ENCODE measurements at places on chromosomes 3 and 15.

DNA sequence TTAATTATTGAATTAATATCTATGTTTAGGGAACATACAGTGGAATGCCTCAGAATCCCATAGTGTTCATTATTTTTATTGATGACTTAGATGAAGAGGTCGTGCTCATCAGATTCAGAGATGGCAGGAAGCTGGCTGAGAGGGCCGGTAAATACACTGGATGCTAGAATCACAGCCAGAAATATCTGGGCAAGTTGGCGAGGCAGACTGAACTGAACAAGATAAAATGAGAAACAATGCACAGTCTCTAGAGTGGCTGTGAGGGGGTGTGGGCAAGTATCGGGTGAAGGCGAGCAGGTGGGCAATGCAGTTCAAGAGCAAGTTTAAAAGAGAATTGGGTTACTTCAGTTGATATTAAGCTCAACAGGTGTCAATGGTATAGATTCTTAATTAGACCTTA is 5.9 kb downstream of the DGKG start:
- no peak for DNase-seq

- DNase-seq = no peak
Observed at GRCh38 chr15:73598530-73599160, 34.5 kb downstream of the NPTN start.

- DNase-seq = no peak
Observed at GRCh38 chr3:46850468-46850779, 12.8 kb downstream of the MYL3 start.

- DNase-seq = no peak
Observed at GRCh38 chr3:40079847-40080240, 229.7 kb upstream of the EIF1B start.

DNA sequence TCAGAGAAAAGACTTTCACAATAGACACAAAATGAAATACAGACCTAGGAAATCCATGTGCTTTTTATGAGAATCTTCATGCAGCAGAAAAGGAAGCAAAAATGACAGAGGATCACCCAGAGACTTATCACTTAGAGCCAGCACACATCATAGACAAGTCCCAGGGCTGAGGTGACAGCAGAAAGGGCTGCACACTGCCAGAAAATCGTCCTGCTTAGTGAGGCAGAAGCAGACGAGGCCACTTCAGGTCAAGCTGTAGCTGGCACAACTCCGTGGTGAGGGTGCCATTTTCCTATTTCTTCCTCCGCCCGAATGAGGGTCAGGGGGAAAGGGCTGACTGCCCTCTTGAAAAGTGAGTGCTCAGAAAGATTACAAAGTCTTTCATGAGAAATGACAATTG is 95.9 kb upstream of the TNIK start:
- no peak for DNase-seq

- DNase-seq = no peak
Observed at GRCh38 chr15:66864871-66865281, 162.8 kb downstream of the SMAD6 start.

- no peak for DNase-seq
Observed at GRCh38 chr3:141992512-141992911, 116.1 kb downstream of the ATP1B3 start.

DNA sequence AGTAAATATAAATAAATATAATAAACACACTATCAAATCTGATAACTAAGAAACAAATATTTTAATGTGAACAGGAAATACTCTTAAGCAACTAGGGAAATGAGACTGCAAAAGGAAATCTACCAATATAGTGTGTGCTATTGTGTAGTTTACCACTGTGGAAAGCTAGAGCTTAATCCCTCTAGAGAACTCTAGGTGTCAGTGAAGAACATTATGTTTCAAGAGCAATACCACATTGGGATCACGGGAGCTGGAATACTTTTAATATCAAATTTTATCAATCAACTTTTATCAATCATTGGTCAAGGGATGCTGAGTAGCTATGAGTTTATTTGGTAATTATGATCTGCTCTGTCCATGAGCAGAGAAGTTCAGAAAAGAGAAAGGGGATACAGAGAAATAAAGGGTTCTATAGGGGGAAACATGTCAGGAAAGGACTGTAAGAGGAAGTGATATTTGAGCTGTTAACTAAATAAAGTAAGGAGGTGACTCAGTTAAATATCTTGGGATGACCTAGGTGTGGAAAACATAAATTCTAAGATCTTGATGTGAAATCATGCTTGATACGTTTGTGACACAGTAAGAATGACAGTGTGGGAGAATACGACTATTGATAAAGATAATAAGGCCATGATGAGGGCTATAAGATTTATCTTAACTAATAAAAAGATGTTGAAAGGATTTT is 762.2 kb upstream of the ALCAM start:
- no peak for DNase-seq

GRCh38 chr3:39443530-39443929 is 23.9 kb upstream of the MOBP start:
- DNase-seq = no peak

DNA sequence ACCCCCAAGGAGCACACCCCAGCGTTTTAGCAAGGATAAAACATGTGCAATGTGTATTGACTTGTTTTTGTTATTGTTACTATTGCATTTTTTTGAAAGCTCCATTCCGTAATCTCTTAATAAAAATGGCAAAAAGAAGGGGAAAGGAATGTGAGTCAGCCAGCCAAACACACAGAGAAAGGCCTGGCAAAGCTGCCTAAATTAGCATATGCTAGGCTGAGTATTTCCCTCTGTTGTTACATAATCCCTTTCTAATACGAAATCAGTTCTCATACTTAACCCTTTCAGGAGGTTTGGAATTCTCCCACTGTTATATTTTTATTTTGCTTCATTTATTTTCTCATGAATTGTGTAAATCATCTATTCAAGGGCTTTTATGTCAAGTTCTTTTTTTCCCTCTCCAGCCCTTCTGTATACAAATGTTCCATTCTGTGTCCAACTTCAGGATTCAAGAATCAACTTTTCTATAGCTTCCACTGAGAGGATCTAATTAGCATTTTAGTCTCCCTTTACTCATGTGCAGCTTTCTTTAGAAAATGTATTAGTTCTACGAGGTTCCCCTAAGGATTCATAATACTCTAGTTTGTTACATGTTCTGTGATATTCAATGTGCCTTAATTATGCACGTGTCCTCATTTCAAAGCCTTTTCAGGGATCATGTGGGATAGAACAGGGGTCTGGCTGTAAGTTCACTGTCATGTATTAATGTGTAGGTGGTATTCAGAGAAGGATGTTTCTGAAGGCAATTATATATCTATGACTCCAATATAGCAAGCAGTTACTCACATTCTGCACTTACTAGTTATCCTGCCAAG is 9.2 kb downstream of the CADM2 start:
- peak; percentile 76 for DNase-seq

- DNase-seq = no peak
Observed at GRCh38 chr15:39804026-39804425, 21.4 kb upstream of the FSIP1 start.

DNA sequence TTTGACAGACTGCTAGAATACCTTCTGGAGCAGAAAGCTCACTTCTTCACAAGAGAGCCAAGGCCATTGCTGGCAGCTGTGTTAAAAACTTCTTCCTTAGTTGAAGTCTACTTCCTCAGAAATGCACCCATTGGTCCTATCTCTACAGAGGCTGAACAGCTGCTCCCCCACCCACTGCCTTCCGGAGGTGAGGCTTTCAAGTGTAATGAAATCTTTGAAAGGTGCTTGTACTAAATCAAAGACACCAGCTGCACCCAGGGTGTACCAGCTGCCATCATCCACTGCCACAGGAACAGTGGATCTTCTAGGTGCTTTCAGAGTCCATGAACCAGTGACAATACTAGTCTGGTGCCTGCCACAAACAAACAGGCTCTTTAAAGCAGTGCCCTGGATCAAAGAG is 26.4 kb upstream of the HERC1 start:
- DNase-seq = no peak

DNA sequence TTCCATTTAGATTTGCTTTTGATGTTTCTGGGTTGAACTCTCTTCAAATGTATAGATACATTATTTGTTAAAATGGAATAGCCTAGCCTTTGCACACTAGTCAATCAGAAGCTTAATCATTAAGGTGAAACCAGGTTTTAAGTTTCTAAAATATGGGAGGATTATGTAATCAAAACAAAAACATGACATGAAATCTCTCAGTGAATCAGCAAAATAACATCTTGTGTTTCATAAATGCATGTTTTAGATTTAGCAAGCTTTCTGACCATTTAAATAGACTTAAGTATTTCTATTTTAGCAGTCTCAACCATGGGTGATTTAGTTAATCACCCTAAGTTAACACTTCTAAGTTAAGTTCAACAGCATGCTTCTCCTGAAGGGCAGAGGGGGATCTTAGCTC is 11.3 kb downstream of the GTF2E1 start:
- no peak for DNase-seq

- DNase-seq = peak; percentile 64
Observed at GRCh38 chr3:186976837-186977750, 46.8 kb downstream of the ST6GAL1 start.

GRCh38 chr3:6739288-6739687 is 121.6 kb upstream of the GRM7 start:
- no peak for DNase-seq

DNA sequence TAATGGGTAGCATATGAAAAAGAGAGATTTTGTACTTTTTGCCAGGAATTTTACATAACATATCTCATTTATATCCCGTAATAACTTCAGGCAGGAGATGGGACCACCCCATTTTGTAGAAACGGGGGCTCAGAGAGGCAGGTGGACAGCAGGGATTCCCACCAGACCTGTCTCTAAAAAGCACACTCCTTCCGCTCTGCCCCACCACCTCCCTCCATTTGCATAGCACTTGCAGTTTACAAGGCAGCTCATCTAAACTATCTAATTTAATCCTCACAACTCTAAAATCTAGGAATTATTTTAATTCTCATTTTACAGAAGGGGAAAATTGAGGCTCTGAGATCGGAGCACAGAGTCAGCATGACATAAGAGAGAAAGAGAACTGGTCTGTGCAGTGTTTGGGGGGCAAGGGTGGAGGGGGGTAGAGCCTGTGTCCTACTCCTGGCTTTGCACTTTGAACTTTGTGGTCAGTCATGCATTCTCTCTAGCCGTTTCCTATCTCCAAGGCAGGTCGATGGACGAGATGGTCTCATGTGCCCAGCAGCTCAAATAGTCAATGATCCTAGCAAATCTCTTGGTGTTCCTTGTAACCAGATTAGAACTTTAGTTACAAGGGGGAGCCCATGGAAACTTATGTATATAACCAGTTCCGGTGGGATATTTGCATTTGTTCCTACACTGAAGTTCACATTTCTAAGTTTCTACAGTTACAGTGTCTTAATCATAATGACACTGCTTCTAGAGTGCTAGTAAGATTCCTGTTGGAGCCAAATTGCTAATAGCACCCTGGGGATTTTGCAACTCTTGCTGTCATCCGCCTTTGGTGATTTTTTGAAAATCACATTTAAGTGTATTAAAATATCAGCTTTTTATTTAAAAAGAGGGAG is 18.6 kb downstream of the CRYGS start:
- DNase-seq = no peak

- no peak for DNase-seq
Observed at GRCh38 chr15:38304481-38304880, 51.8 kb downstream of the SPRED1 start.

DNA sequence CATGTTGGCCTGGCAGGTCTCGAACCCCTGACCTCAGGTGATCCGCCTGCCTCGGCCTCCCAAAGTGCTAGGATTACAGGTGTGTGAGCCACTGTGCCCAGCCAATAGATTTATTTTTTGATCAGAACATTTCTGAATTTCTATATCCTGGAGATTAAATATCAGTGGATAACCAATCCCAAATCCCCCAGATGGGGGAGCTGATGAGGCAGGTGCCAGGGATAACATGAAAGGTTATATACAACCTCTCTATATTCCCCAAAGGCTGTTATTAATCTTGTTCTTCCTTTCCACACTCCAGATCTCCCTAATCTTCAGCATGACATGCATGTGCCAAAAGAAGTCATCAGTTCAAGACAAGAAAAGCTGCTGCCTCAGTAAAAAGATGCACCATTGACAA is 112.3 kb downstream of the WDR76 start:
- no peak for DNase-seq
